ENCODE measurements at places on chromosomes 13 and 19. TPM values are rescaled to one million over a fixed set of nuclear protein-coding genes. Genes with fewer than 3 reads are reported as not detected.

The OVOL3 gene
- polyA plus RNA-seq: not detected

The PCP2 gene
- polyA plus RNA-seq: not detected

The ZFP30 gene
- polyA plus RNA-seq: 11.2 TPM

DNA sequence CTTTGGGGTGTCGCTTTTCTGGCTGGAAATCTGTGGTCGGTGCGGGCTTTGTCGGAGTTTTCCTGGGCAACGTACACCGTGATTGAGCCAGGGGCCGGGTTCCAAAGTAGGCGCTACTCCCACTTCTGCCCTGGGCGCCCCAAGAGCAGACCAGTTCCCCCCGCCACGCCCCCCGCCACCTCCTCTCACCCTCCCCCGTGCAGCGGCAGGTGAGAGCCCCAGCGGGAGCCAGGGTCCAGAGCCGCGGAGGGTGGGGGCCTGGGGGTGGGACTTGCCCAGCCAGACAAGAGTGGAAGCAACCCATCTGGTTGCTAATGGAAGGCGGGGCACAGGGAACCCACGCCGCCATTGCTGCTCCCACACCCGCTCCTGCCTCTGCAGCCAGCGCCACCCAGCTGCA, 2195.9 kb downstream of the PCDH9 start:
- DNase-seq: no peak

DNA sequence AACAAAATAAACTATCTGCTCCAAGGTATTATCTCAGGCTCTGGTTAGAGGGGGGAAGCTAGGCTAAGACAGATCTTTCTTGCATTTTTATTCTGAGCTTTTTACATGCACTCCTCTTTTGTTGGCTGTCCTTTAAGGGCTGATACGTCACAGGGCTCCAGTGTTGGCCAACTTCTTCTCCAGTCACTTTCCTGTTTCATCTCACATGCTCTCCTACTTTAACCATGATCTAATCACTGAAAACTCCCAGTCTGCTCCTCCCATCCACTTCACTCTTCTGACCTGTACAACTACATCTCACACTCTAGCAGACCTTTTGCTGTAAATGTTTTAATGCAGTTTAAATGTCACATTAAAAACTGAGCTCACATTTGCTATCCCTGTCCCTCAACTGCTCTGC, 510.0 kb upstream of the KLF12 start:
- peak; percentile 46 for DNase-seq

The DAND5 gene
- polyA plus RNA-seq: not detected

- no peak for DNase-seq
Observed at GRCh38 chr19:10575011-10575716, 6.4 kb upstream of the CDKN2D start.

The VSTM2B gene
- polyA plus RNA-seq: 0.40 TPM

GRCh38 chr13:21033212-21033840, 28.1 kb downstream of the LATS2 start:
- no peak for DNase-seq

Measured in muscle of arm (tissue), 14 donors.